ENCODE measurements at places on chromosomes 1 and 21.
A peak's percentile ranks its signal among the peaks of the same experiment; 100 is the strongest.

GRCh38 chr1:183871601-183872000, 66.7 kb downstream of the RGL1 start:
- DNase-seq, result no peak

DNA sequence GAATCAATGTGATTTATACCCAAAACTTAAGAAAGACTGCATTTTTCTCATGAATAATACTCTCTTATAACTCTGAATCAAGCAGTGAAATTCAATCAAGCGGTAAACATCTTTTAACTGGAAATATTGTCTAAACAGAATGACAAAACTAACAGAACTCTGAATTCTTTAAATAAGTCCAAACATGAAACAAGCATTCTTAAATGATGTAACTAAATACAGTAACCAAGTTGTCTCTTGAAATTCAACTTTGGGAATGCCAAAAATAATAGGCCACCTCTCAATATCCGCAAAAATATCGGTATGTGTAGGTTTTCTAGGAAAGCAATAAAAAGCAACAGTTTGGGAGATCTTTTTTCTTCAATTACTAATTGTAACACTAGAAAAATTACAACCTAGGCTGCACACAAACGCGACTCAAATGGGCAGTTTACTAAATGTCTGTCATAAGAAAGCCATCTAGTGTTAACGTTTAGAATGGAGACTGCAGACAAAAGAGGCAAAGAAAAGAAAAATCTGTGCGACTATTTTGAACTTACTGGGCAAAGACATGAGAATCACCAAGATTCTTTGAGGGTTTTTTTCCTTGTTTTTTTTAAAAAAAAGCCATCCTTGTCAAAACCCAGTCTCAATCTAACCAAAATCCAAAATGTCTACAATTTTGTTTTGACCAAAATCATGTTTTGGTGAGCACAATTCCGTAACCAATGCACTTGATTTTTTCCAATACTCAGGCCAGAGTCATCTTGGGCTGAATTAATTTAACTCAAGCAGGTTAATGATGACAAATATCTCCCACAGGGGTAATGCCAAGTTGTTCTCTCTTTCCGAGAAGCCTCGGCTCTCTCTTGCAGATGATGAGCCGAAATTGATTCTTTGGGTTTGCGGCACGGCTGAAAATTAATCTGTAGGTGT, 1.3 kb downstream of the SIPA1L2 start:
- peak; percentile 27 for DNase-seq

DNA sequence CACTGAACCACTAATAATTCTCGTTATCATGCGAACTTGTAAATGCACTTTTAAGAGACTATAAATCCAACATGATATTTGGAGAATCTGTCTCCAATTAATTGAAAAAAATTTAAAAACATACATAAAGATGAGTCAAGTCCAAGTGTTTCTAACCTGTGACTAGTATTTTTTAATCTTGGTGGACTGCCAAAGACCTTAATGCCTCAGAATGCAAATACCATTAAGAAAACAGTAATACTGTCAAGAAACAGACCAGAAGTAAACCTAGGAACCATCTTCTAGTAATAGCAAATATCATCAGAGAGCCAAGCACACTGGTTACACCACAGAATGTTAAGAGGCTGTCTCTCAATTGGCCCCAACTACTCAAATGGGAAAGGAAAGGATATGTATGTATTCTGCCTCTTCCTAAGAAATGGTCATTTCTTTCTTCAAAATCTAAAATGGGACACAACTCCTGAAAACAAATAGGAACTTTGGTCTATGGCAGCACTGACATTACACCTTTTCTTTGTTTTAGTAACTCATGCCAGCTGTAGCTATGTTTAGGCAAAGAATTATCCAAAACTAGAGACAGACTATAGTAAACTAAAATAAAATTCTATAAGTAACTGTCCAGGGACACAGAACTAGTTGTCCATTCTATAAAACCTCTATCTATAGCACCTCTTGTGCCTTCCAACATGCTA, 15.8 kb downstream of the SCYL3 start:
- no peak for DNase-seq

DNA sequence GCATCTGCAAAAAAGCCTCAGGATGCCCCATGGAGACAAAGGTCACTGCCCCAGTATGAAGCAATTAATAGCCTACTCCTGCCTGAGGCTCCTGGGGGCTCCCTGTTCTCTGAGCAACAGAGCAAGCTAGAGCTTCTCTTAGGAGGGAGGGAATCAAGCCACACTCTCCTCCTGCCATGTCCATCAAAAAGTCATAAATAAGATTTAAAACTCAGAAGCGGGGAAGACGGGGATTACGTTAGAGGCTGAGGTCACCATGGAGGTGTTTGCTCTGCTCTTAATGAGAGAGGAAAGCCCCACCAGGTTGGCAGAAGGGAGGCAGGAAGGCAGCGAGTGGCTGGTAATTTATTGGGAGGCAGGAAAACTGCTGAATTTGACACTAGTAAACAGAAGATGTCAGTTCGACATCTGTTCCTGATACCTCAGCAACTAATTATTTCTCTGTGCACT, 98.4 kb upstream of the TNR start:
- no peak for DNase-seq

DNA sequence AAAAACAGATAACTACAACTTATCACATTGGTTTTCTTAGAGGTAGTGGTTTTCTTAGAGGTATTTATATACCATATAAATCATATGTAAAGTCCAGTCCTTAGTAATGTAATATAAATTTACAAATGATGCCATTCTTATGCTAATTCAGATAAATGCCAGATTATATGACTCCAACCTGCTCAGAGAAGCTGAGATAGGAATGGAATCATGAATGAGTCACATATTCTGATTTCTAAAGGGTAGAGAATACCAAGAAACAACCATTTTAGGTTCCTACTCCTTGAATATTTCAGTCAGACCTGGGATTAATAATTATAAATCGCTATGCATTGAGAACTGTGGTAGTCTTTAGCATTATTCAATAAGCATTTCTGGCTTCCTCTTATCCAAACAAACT, 760.1 kb upstream of the NEGR1 start:
- DNase-seq, result no peak

DNA sequence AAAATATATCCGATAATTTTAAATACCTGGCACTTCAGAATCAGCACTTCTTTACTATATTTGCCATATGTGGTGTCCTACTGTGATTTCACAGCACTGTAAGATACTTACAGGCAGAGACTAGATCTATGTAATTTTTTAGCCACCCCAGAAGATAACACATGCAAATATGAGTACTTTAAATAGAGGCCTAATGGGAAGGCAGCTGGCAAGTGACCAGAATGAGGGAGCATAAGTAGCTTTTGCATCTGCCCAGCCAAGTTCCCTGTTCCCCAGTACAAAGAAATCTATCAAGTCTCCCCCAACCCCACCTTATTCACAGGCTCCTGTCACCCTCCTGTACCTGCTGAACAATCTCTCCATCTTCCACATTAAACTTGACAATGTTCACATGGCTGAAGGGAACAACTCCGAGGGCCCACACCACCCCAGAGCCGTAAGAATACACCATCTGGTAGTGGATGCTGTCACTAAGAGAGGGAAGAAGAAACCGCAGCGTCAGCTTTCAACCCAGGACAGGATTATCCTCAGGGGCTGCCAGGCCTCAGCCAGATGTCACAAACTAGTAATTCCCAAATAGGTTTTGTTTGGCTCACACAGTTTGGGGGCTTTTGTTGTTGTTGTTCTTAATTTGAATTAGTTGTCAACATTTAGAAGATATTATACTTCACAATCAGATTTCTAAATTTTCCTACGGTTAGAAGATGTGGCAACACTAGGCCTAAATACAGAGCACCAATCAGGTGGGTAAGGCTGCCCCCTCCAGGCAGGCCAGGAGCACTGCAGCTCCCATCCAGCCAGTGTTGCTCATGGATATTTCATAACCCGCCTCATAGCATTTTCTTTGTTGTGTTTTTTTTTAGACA, 10.4 kb downstream of the EMC1 start:
- peak; percentile 81 for DNase-seq

DNA sequence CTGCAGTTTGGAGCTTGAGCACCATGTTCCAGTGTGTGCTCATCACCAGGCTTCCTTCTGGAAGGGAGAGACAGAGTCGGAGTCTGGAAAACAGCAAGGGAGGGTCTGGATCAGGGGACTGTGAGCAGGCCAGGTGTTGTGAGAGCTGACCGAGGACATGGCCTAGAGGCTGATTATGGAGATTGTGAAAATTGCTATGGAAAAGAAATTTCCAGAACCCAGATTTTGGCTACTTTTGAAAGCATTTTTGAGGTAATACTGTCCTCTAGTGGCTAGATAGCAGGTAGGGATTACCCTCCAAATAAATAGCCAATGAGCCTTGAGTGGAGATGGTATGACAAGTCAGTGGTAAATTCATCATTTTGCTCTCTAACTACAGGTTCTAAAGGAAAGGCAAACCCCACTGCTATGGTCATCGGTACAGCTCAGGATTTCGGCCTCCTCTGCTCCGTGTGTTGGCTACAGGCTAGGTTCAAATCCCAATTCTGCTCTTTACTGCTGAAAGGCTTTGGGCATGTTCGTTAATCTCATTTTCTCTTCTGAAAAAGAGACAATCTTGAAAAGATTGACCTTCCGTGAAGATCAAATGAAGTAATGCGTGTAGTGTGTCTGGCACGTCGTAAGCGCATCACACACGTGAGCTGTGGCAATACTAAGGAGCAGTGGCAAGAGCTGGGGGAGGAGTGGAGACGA, 1.0 kb upstream of the HAO2 start:
- DNase-seq, result peak; percentile 28

- DNase-seq, result no peak
Observed at GRCh38 chr1:156258859-156259258, 11.0 kb upstream of the PAQR6 start.

- DNase-seq, result peak; percentile 81
Observed at GRCh38 chr1:219460896-219461815, 151.7 kb downstream of the ZC3H11B start.

DNA sequence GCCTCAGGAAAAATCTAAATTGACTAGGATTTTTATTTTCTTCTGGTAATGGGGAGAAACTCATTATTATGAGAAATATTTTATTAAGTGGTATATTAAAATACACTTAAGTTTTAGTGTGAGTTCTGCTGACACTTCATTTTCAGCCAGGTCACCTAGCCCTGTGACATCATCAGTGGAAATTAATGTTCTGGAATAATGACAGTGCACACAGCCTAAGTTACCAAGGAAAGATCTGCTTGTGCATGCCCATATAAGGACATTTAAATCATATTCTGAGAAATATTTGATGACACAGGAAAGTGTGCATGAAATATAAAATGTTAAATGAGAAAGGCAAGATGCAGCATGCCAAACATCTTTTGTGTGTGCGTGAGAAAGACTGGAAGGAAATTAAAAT, 102.0 kb downstream of the KIF14 start:
- DNase-seq, result no peak

DNA sequence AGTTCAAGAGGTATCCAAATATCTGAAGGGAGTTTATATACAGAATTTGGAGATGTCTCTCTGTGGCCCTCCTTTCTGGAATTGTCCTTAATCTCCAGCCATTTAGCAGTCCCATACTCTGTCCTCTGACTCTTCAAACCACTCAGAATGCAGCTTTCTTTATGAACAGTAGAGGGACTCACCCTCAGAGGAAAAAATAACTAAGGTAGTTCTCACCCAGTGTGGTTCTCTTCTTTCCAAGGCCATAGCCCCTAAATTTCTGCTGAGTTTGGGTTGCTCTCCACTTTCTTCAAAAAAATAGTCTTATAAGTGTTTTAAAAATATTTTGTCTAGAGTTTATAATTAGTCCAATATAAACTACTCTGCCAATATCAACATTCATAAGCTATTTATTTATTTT, 369.7 kb downstream of the MATN1 start:
- DNase-seq, result peak; percentile 2

- DNase-seq, result no peak
Observed at GRCh38 chr21:38913893-38914527, 108.3 kb downstream of the ETS2 start.

DNA sequence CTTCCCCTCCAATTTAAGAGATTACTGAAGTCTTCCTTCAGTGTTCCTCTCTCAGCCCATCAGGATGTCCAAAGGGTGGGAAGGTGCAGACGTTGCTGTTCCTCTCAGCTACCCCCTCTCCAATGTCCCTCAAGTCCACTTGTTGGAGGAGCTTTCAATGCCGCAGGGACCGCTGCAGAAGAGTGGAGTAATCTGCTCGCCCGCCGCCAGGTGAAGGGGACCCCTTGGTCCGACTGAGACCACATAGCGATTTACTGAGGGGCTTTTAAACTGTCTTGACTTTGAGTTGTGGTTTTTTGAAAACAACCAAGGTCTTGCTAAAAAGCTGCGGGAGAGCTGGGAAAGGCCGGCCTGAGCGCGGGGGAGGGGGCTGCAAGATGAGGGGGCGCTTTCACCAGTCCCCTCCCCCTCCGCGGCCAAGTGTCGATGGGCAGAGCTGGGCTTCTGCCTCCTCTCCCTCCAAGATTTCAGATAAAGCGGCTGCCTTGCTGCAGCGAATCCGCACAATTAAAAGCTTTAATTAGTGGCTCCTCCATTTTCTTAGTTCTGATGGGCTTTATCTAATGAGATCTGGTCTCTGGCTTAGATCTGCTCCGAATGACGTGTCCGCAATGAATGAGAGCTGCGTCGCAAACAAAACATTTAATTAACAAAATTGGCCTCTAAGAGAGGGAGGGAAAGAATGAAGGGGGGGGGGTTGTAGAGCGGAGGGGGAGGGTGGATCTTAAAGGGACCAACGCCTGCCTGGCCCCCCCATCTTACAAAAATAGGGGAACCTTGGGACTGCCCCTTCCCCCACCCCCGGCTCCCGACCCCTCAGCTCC, 5.9 kb downstream of the LMO4 start:
- peak; percentile 12 for DNase-seq

DNA sequence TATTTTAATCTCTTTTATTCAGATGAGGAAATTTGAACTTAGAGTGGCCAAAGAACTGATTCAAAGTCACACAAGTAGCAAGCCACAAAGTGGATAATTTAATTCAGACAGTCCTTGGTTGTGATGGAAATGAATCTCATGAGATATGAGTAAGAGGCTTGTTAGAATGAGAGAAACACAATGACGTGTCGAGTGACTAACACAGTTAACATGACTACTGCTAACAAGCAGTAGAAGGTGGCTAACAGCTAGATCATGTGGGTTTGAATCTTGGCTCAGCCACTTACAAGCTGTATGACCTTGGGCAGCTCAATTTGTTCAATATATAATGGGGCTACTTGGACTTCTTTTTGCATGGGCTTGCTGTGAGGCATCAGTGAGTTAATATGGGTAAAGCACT, 104.5 kb upstream of the LMO4 start:
- peak; percentile 76 for DNase-seq

DNA sequence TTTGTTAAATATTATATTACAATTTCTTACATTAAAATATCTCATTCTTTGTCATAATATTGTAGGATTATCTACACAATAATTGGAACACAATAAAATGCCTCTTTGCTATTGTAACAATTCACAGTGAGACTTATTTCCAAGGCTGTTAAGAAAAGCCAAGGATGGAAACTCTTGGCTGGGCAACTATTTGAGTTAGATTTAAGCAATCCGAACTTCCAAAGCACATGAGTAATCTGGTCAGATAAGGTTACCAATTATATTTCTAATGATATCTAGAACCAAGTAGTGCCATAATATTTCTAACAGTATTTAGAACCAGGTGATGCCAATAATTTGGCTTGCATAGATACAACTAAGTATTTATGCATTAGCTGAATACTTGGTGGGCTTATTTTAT, 154.7 kb upstream of the KCNK2 start:
- no peak for DNase-seq

GRCh38 chr1:81142099-81142826, 658.5 kb upstream of the ADGRL2 start:
- no peak for DNase-seq
